Adrenal gland (tissue), 19 donors: ENCODE measurements at places on chromosomes 7 and 10.
A peak's percentile ranks its signal among the peaks of the same experiment; 100 is the strongest.

DNA sequence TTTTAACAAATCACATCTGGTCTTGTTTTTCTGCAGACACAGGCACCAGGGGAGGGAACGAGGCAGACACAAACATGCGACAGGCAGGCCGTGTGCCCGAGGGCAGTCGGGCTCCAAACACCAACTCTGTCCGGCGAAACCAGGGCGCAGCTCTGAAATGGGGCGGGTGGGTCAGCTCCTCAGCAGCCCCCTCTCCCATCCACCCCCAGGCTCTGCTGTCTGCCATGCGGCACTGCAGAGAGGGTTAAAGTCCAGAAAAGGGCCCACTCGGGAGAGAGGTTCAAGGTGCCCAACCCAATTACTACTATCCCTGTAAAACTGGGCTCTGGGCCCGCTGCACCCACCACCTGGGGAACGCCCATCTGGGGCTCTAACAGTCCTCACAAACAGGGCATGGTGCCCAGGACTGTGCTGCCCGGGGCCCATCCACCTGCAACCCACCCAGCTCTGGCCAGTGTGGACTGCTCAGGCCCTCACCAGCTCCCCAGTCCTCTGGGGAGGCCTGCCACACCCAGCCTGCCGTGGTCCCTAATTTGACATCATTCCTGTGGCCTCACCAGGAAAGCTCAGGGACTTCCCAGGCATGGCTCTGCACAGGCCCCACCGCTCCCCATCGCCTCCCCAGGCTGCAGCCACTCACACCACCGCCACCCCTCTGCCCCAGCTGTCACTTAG, 18.7 kb downstream of the YKT6 start:
- DNase-seq: peak; percentile 5

DNA sequence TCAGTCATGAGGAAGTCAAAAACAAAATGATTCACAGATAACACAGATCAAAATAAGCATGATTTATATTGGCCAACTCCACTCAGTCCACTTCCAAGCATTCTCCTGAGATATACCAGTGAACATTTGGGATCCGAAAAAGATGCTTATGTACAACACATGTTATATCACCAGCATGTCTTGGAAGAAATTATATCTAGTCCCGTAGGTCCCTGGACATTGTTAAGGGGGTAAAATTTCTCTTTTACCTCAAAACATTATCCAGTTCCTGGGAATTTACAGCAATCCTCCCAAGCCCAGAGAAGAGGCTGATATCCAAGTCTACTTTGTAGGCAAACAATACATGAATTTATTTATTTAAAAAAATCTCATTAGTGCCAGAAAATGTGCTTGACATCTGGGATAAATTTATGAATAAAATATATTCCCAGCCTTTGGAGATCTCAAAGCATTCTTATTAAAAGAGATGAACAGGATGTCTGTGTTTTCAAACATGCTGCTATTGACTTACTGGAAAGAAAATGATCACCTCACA, 582.2 kb upstream of the ZWINT start:
- no peak for DNase-seq

DNA sequence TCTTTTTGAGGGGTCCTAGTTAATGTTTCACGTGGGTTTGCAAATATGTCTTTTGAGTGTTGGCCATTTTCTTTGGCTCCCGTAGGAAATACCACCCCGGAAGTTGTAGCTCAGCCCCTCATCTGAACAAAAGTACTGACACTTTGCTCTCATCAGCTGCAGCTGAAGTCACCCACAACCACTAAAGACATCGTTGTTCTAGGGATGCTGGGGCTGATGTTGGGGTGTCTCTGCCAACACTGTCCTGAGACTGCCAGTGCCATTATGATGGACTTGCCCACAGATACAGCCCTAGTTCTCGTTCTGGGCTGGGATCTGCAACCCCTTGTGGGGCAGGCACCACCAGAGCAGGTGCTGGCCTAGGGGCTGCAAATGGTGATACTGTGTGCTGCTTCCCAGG, 82.6 kb upstream of the ARHGAP21 start:
- no peak for DNase-seq

GRCh38 chr7:79785556-79785955, 332.1 kb upstream of the MAGI2 start:
- no peak for DNase-seq

- DNase-seq: no peak
Observed at GRCh38 chr7:137439829-137440825, 96.6 kb upstream of the PTN start.

DNA sequence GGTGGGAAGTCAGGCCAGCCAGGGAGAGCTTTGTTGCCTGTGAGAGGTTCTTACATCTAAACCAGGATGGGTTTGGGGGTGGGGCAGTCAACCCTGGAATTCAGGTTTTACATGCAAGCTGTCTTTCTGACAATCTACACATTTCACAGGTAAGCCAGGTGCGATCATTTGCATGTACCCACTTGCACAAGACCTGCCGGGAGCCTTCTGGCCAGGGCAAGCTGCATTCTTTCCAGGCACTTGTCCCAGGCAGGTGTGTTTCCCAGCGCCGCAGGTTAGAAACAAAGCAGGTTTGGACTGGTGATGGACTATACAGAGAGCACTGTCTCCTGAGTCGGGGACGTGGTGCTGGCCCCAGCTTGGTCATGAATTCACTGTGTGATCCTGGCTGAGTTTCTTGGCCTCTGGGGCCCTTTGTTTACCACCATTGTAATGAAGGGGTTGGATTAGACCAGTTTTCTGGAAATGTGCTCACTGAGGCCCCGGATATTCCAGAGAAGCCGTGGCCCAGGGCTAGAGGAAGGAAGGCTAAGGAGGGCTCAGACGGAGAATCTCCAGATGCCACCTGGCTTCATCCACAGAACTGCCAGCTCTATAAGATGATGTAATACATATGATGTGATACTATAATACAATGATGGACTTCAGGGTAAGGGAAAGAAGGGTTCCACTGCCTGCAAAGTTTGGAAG, 205.2 kb upstream of the SVIL start:
- DNase-seq: no peak

- DNase-seq: no peak
Observed at GRCh38 chr10:87622314-87623004, 37.2 kb upstream of the PAPSS2 start.

- DNase-seq: no peak
Observed at GRCh38 chr7:120873401-120873800, 15.5 kb upstream of the TSPAN12 start.

DNA sequence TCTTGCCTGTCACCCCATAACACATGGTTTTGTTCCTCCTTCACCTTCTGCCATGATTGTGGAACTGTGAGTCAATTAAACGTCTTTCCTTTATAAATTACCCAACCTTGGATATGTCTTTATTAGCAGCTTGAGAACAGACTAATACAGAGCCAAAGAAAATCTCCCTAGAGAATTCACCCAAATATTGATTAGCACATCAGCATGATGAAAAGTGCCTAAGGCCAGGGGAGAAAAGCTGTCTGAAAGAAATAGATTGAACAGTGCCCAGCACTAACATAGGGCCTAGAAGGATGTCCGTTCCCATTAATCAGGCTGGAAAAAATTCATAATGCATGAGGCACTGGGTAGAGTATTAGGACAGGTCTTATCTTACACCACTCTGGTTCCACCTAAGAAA, 111.9 kb upstream of the CALN1 start:
- DNase-seq: no peak

DNA sequence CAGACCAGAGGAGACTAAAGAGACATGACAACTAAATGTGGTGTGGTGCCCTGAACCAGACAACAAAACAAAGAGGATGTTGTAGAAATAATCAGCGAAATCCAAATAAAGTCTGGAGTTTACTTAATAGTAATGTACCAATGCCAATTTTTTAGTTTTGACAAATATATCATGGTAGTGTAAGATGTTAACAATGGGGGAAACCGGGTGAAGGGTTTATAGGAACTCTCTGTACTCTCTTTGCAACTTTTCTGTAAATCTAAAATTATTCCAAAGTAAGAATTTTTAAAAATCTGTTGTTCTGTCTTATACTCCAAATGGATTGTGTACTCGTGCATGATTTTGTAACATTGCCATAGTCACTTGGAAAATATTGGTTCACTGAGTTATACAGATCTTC, 129.3 kb downstream of the CNNM2 start:
- DNase-seq: no peak

GRCh38 chr10:124614003-124614659, 130.0 kb downstream of the FAM53B start:
- DNase-seq: peak; percentile 69

DNA sequence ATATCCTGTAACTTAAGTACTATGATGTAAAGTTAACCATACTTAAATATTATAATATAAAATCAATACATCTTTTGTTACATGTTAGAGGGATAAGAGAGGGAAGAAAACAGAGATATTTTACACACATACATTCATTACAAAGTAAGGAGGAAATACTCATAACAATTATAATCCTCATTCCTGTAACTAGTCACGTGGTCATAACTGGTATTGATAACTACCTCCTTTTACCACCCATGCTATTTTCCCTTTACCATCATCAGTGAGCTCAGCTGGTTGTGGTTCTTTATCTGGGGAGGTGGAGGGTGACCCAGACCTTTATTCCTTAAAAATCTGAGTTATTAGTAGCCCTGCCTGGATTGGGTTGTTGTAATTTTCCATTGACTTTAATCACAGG, 8.3 kb downstream of the GIMAP8 start:
- no peak for DNase-seq

GRCh38 chr10:92573798-92574547, at the start of gene IDE:
IDE (minus strand) TSS chr10:92574093; CDS start chr10:92574019, 74 bp downstream.
- peak; percentile 88 for DNase-seq

DNA sequence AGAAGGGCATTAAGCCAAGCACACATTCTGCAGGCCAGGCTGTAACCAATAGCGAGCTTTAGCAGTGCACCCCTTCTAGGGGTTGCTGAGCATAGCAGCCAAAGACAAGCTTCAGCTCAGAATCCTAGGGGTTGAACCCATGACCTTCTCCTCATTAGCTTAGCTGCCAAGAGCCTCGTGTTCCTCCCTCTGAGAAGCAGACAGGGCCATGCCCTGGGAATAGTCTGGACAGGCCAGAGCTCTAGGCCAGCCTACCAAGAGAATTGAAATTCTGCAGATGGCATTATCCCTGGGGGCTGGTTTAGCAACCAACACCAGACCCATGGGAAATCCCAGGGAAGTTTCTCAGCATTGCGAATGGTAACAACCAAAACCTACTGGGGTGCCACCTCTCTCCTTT, 77.2 kb downstream of the PLXNA4 start:
- no peak for DNase-seq

- DNase-seq: no peak
Observed at GRCh38 chr7:7653593-7654187, 13.1 kb downstream of the UMAD1 start.

DNA sequence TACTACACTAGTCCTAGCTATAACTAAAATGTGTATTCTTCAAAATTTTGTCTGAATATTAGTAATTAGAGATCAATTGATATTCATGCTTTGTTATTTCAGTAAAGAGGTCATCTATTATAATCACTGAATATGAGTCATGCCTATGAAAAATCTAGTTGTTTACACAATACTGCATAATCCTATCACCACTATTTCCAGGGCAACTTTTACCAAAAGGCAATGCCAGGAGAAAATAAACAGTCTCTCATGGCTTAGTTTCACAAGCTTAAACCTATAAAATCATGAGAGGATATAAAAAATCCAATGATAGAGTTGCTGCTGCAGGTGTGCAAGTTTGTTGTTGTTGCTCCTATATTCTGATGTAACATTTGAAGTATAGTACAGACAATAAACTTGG, 149.9 kb upstream of the COL1A2 start:
- DNase-seq: no peak

DNA sequence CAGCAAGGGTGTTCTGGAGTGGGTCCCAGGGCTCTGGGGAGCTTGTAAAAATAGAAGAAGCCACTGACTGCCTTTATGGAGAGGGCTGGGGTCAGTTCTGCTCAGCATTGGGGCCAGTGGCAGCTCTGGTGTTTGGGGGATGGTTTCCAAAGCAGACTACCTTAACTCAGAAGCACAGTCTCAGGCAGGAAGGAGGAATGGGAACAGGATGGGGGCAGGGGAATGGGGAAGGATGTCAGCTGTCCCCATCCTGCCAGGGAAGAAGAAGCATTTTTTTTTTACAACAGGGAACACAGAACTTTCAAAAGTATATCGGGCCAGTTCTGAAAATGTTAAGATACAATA, 28.8 kb downstream of the TSPAN15 start:
- no peak for DNase-seq

DNA sequence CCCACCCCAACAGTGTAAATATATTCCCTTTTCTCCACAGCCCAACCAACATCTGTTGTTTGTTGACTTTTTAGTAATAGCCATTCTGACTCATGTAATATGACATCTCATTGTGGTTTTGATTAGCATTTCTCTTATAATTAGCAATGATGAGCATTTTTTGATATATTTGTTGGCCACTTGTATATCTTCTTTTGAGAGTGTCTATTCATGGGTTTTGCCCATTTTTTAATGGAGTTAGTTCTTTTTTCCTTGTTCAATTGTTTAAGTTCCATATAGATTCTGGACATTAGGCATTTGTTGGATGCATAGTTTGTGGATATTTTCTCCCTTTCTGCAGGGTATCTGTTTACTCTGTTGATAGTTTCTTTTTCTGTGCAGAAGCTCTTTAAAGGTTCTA, 340.1 kb downstream of the NXPH1 start:
- no peak for DNase-seq

- DNase-seq: no peak
Observed at GRCh38 chr7:36232971-36233550, 80.0 kb downstream of the EEPD1 start.

GRCh38 chr10:72802332-72802731, 91.2 kb upstream of the OIT3 start:
- DNase-seq: no peak

- no peak for DNase-seq
Observed at GRCh38 chr7:150937848-150938561, 40.1 kb downstream of the KCNH2 start.

DNA sequence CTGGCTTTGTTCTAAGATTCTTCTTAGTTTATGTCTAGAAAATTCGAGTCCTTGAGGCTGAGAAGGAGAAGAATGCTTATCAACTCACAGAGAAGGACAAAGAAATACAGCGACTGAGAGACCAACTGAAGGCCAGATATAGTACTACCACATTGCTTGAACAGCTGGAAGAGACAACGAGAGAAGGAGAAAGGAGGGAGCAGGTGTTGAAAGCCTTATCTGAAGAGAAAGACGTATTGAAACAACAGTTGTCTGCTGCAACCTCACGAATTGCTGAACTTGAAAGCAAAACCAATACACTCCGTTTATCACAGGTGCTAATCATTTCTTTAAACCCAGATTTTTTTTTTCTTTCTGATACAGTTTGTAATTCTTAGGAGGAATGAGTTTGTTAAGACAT, 6.7 kb downstream of the CEP55 start:
- no peak for DNase-seq

DNA sequence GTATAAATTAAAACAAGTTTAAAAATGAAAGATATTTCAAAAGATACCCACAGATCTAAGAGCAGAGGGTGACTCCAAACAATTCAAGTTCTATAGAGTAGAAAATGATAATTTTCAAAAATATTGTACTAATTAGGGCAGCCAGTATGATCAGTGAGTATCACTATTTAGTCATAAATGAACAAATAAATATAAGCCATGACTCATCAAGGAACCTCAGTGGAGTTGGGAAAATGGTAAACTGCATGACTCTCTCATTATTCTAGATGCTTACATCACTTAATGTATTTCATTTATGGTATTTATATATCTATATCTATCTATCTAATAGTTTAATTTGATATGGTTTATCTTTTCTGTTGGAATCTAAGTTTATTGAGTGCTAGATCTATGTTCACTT, 94.3 kb downstream of the THSD7A start:
- no peak for DNase-seq

- DNase-seq: no peak
Observed at GRCh38 chr7:116687801-116688201, 15.8 kb downstream of the MET start.
